Activated CD4-positive, CD25-positive, alpha-beta regulatory T cell treated with anti-CD3 and anti-CD28 coated beads, Interleukin-2, amount 50 U/mL, for 24 hours (primary cell): ENCODE measurements at places on chromosomes 11 and 22.

DNA sequence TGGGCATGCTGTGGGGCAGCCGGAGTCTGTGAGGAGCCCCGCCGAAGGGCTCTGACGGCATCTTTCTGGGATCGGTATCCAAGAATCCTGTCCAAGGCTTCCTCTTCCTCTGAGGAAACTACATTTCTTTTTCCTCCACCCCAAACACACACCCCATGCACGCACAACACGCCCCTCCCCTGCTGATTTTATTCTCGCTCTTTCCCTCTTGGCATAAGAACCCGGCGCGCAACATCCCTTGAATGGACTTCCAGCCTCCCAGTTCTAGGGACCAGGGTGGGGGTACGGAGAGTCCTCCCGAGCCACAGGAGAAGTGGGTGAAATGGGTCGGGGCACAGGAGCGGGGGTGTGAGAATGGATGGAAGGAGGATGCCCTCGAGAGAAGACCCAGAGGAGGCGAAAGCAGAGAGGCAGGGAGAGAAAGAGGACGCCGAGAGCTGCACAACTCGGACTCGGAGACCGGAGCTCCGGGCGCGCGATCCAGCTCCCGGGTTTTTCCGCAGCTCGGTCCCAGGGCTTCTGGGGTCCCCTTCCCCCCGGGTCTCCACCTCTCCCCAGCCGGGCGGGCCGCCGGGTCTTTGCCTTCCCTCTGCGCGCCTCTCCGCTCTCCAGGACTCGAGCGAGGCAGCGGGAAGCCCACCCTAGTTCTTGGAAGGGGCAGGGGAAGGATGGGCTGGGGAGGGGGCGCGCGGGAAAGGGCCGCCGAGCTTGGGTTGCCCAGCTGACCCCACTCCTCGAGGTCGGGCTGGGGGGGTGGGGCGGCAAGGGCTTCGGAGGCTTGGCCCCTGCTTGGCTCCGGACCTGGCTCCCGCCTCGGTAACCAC lies 1.5 kb upstream of the LARGE1 start:
- ATAC-seq: no peak

DNA sequence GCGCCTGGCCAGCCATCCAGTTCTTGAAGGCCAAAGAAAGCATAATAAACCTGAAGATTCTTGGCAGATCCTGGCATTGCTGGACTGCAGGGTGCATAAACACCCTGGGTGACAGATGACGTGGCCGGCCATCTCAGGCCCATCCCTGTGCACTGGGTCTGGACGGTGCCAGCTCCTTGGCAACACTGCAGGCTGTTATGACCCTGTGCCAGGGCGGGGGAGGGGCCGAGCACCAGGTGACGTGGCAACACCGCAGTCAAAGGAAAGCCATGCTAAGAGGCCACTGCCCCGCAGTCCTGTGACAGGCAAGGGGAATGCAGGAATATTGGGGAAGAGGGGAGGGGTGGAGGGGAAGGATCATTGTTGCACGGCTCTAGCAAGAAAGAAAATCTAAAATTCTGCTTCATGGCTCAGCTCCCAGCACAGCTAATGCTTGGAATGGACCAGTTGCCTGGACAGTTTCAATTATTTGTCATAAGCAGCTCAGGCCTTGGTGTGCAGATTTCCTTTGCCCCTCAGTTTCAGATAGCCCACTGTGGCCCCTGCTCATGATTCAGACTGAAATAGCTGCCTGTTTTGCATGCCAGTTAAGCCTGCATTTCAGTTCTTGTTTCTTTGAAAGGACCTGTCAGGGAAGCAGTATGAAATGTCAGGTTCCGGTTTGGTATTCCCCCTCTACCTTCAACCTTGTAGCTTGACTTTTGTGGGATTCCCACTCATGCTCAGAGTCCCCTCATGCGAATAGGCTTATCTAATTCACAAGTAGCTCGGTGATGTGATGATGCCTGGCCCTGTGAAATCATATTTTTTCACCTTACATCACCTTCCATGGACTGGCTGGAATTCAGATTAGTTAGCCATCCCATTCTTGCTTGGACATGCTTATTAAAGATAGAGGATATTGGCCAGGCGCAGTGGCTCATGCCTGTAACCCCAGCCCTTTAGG lies 29.7 kb upstream of the DDX6 start:
- peak; percentile 82 for ATAC-seq

DNA sequence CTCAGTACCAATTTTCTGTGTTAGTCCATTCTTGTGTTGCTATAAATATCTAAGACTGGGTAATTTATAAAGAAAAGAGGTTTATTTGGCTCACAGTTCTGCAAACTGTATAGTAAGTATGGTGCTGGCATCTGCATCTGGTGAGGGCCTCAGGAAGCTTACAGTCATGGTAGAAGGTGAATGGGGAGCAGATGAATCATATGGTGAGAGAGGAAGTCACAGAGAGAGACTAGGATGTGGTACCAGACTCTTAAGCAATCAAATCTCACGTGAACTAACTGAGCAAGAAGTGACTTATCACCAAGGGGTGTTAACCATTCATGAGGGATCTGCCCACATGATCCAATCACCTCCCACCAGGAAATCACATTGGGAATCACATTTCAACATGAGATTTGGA lies 60.8 kb upstream of the ZBED5 start:
- no peak for ATAC-seq

DNA sequence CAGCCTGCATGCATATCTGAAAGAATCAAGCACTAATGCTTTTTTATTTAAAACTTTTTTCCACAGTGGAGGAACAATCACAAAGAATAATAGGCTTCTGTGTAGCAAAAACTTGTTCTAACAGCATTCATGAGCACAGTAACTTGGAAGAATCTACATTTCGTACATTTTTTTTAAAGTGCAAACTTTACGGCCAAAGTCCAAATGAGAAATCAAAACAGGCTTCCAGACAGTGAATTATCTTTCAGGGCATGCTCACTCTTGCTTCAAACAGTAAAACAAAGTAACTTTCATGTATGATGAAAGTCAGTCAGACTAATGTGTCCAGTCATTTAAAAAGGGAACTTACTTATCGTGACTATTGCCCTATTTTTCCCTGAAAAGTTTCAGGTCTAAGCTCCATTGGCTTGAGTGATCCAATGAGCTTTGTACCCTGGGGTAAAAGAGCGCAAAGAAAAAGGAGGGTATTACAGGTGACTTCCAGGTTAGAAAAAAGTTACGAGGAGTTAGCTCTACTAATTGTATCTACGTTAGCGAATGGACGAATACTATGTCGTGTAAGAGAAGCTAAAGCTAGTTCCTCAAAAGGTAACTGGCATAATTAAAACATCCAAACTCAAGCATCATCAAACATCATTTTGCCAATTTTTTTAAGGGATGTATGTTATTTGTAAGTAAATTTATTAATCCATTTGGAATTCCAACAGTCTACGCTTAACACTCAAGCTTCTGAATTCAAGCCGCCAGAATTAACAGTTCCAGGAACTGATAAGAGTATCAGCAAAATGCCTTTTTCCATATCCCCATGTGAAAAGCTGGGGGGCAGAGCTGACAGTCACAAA lies 1.7 kb downstream of the PICALM start:
- ATAC-seq: peak; percentile 9

GRCh38 chr11:65071907-65072630 lies 11.8 kb downstream of the CDCA5 start:
- ATAC-seq: no peak

- ATAC-seq: no peak
Measured at GRCh38 chr11:120227228-120227852, 12.6 kb upstream of the POU2F3 start.

GRCh38 chr11:67022961-67023956 lies at the start of gene SYT12:
SYT12 (plus strand) TSS chr11:67023134; CDS start chr11:67030145, 7,011 bp downstream.
- ATAC-seq: peak; percentile 14

DNA sequence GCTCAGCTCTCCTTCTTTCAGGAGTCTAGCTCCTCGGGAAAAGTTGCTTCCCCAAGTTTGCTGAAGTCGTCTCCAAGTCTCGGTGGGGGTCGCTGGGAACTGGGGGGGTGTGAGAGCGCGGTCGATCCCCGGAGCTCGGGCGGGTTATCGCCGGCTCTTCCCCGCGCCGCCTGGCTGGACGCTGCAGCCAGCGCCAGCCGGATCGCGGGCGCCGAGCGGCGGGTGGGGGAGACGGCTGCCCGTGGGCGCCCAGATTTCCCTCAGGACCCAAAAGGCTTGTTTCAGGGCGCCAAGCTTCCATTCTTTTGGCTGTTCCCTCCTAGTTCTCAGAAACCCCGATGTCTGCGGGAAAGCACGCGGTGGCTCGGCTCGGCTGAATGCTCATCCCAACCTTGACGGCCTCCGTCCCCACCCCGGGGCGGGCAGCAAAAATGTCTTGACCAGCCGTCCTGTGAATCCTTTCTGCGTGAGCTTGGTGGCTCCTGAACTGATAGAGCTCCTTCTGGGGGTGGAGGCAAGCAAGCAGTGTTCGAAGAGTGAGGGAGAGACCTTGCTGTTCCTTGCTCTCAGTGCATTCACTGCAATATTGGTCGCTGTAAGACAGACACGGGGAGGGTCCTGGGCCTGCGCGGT lies 1.7 kb downstream of the ZBTB16 start:
- no peak for ATAC-seq

DNA sequence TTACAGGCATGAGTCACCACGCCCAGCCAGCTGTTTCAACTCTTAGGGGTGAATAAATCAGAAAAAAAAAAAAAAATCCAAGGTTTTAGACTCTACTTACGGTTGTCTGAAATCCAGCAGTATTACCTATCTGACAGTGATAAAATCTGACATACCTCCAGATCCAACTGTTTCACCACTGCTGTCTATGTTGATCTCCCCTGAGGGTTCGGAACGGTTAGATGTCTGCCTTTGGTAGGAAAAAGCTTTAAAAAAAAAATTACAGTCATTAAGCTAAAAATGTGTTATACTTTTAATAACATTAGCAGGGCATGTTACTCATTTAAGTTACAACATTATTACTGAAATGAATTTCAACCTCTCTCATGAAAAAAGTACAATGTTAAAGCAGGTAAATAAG lies 21.1 kb downstream of the NCAPD3 start:
- ATAC-seq: no peak

DNA sequence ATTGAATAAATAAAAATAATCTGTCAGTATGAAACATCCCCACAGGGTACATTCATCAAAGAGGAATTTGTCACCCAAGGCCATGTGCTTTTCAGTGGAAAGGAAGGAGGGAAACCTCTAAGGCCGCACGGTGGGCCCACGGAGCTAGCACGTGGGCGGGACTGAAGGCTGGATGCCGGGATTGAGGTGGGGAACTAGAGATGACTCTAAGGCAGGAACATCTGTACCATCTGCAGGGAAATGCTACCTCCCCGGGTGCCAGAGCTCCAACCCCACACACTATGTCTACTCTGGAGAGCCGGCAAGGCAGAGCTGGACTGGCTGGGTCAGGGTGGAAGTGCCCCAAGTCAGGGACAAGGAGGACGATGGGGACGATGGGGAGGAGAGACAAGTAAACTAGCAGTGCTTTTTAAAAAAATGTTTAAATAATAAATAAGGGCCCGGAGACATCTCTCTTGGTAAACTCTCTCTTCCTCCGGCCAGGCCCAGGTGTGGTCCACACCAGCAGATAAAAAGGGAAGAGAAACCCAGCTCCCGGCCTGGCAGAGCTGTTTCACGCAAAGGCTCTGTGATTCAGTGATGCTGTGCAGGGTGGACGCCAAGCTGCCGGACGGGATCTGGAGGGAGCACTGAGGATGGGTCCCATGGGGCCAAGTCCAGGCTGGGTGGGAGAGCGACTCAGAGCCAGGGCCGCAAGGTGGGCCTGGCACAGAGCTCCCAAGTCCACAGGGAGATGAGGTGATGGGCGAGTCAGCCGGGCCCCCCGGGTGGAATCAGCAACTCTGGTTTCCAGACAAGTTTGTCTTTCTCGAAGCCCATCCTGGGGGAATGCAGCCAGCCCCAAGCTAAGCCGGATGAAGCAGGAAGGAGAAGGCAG lies 5.8 kb downstream of the LIF start:
- ATAC-seq: no peak

GRCh38 chr11:117701781-117702180 lies 95.2 kb downstream of the DSCAML1 start:
- no peak for ATAC-seq

DNA sequence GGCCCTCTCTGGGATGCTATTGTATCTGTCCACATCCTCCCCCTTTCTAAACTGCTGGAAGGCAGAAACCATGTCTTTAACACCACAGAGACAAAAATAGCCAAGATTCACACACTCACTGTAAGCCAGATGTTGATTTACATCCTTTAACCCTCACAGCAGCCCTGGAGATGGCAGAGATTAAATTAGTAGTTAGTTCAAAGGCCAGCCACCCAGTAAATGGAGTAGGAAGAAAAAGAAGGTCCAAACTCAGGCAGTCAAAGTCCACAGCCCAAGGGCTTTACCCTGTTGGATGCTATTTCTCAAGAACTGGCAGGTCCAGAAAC lies 2.1 kb upstream of the ZNHIT2 start:
- ATAC-seq: no peak

DNA sequence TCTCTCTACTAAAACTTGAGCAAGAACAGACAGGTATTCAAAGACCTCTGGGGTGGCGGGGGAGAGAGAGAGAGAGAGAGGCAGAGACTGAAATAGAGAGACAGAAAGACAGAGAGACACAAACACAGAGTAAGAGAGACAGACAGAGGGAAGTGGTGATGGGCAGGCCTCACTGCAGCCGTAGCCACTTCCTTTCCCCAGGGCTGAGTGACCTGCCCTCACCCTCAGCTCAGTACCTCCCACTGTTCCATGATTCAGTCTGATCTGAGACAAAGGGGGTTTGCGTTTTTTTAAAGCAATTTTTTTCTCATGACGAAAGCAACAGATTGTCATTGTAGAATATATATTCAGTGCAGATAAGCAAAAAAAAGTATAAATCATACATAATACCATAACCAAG lies 607.9 kb upstream of the B3GAT1 start:
- ATAC-seq: no peak

DNA sequence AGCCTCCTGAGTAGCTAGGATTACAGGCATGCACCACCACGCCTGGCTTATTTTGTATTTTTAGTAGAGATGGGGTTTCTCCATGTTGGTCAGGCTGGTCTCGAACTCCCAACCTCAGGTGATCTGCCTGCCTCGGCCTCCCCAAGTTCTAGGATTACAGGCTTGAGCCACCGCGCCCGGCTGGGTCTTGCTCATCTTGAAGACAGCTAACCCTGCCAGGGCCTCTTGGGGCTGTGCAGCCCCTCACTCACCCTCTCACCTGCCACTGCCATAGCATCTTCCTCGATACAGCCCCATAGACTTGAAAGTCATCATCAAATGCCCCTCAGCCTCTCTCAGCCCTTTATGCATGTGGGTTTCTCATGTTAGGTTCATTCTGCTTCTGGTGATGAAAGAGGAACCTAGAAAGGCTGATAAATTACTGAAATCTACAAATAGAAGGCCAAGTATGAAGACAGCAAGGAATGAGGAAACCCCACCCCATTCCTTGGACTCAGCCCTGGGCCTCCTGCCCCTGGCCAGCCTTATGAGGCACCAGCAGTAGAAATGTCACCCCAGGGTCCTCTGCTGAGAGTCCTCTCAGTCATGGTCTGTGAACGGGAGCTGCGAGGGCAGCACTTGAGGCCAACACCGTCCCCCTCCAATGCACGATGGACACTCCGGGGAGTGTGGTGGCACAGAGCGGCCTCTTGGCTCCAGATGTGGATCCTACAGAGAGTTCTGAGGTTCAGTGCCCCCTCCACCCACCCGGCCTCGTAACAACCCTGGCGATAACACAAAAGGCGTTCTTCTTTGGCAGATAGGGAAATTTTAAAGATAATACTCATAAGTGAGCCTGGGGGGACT lies 24.8 kb downstream of the SCGB1A1 start:
- ATAC-seq: no peak
